ENCODE measurements at places on chromosomes 2 and 18. TPM values are rescaled to one million over a fixed set of nuclear protein-coding genes. Genes with fewer than 3 reads are reported as not detected.

DNA sequence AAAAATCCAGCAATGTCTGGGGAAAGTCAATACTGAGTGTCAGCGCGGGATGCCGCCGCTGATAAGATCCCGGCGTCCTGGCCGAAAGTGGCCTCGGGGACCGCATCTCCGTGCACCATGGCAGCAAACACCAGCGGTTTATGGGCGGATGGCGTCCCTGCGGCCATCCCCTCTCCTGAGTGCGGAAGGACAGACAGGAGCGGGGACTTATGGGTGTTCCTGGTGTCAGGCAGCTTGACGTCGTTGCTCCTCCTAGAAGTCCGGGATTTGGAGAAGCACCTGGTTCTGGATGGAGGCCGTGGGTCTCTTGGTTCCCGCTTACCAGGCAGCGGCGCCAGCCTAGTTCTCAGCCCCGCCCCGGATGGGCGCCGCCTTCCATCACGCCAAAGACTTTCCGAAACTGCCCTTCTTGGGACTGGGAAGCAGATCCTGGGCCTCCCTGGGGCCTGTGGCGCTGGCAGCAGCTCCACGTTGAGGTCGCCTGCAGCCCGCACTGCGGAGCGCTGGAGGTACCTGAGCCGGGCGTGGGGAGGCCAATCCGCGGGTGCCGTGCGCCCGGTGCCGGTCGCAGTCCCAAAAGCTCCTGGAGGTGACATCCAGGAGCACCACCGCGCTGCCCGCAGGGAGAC lies 119.1 kb downstream of the CCDC74A start:
- no peak for DNase-seq

GRCh38 chr2:229920011-229920641 lies 1.7 kb downstream of the TRIP12 start:
- DNase-seq = no peak

DNA sequence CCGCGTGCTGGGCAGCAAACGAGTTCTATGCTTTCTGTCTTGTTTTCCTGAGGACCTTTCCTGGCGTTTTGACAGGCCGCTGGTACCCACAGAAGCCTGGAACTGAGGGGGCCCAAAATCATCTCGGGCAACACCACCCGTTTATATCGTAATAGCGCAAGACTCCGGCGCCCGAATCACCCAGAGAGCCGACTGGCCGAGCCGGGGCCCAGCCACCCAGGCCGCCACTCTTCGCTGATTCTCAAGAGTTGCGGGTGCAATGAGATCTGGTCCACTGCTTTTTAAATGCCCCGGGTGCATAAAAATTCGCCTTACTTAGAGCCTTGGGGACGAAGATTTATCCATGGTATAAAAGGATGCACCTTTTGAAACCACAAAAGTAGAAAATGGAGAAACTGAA lies 6.2 kb upstream of the SPATA3 start:
- DNase-seq = no peak

GRCh38 chr2:147567136-147567535 lies 277.7 kb upstream of the ACVR2A start:
- DNase-seq = no peak

DNA sequence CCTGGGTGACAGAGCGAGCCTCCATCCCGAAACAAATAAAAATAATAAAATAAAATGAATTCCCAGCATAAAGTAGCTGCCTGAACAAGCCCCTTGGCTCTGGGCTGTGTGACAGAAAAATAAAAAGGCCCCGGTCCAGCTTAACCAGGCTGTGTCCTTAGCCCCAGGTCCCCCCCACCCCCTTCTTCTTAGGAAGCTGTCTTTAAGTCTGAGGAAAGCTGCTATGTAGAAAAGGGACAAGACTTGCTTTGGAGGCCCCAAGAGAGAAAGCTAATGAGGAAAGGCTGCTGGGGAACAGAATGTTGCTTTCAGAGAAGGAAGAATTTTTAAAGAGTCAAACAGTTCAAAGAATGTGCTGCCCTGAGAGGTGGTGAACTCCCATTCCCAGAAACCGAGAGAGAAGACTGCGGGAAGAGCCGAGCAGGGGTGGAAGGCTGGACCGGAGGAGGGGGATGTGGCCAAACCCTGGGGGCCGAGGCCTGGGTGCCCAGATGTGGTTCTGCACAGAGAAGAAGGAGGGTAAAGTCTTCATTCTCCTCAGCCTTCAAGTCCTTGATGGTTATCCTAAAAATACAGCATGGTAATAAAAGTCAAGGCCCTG lies 61.9 kb downstream of the CENPO start:
- no peak for DNase-seq

DNA sequence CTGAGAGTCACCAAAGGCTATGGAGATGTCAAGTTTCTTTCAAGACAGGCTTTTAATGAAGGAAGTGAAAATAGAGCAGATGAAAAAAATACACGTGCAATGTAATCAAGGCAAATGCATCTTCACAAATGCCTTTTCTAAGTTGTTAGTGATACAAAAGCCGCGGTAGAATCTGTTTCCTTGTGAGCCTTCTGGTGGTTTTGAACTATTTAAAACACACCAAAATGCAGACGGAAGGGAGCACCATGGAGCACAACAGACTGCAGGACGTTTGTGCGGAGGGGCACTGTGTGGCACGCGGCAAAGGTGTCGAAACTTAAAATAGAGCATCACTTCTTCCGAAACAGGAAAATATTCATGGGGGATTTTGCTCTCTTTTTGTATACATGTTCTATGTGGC lies 65.0 kb upstream of the BOD1L2 start:
- DNase-seq = no peak

DNA sequence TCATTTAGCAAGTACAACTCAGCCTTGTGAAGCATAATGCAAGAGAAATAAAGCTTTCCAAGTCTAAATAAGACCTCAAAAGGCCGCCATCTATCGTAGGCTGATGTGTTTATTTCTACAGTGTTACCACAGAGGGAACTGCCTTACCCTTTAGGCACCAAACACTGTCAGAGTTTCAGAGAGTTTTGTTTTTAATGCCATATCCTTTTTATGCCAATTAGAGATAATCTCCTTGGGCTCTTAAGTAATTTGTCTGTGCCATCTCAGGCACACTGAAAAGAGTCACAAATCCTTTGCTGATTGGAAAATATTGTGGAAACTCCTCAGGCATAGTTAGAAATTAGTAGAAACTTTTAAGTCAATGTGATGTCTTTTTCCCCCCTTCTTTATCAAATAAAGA lies 797.1 kb downstream of the SLC4A3 start:
- no peak for DNase-seq

GRCh38 chr2:40497251-40497859 lies 45.5 kb upstream of the SLC8A1 start:
- no peak for DNase-seq

DNA sequence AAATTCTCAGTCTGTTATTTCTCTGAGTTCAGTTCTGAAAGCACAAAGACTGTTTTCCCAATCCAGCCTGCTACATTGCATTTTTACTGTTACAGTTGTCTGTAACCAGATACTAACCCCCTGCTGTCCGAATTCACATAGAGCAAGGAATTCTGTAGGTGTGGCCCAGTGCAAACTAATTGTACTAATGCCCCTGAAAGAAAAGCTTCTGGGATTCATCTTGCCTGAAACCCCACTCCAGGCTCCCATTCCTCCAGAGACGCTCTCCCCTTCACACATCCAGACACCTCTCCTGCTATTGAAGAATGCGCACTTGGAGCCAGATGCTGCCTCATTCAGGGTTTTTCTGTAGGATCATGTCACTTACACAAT lies 127.0 kb downstream of the TTC32 start:
- DNase-seq = peak; percentile 20

DNA sequence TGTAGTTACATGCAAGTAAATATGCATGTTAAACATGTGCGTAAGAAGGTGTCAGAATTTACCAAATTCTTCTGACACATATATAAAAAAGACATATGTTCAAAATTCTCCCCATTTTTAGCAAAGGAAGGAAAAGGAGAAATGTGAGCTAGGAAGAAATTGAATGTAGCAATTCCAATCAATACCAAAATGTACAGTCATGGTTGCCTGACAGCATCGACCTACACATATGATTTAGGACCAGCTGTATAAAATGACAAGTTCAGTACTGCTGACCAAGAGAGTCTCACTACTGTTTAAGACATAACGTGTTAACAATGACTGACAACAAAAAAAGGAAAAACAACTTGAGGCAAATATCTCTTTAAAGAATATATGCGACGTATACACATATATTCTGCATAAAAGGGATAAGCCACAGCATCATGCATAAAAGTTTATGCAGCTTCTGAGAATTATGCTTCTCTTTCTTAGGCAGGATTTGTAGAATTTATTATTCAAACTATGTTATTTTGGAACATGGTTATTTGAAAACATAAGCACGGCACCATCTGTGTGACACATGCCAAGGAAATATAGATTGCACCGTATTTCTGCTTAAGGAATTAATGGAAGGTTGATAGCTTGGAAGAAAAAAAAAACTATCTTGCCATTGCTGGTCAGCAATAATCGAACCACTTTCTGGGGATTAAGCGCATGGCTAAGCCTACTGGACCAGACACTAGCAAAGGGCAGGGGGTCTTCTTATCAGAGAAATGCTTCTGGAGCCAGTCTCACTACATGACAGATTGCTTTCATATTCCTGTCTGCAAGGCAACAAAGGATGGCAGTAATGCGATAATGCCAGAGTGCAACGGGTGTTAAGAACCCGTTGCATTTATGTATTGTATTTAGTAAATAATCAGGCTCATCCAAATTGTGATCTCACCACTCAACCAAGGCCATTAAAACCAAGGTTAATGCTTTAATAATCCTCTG lies 154.0 kb downstream of the WDPCP start:
- no peak for DNase-seq

- no peak for DNase-seq
Observed at GRCh38 chr2:197241153-197241552, 69.4 kb downstream of the ANKRD44 start.

GRCh38 chr2:210399440-210400041 lies 77.0 kb downstream of the LANCL1 start:
- DNase-seq = peak; percentile 32

DNA sequence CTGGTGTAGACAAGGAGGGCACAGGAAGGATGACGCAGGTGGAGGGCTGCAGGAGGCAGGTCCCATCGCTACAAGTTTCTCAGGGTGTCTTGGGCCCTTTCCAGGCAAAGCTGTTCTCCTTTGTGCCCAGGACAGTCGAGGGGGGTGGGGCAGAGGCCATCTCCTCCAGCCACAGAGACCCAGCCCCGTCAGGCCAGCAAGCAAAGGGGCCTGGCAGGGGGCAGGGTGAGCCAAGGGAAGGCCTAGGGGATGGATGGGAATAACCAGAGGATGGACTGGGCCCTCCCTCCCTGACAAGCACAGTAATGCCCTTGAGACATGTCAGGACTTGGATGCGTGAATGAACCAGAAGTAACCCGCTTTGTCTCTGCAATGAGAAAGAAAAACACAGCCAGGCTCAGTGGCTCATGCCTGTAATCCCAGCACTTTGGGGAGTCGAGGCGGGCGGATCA lies 6.3 kb downstream of the TCF23 start:
- DNase-seq = no peak

GRCh38 chr2:128792476-128793054 lies 473.9 kb upstream of the HS6ST1 start:
- DNase-seq = no peak

GRCh38 chr18:2312440-2312839 lies 258.9 kb downstream of the METTL4 start:
- no peak for DNase-seq

DNA sequence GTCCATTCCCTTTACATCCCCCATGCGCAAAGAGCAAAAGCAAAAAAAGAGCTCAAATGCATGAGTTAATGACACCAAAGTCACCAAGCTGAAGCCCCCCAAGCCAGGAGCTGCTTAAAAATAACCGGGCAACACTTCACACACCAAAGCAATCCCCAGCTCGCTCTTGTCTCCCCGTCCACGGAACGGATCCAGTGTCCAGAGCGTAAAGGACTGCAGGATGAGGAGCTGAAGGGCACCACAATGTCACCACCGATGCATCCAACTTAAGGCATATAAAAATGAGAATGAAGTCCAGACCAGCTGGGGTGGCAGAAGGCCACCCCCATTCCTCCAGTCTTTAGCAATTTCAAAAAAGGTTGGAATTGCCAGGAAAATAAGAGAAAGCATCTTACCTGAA lies 8.7 kb downstream of the SMAD7 start:
- DNase-seq = no peak

DNA sequence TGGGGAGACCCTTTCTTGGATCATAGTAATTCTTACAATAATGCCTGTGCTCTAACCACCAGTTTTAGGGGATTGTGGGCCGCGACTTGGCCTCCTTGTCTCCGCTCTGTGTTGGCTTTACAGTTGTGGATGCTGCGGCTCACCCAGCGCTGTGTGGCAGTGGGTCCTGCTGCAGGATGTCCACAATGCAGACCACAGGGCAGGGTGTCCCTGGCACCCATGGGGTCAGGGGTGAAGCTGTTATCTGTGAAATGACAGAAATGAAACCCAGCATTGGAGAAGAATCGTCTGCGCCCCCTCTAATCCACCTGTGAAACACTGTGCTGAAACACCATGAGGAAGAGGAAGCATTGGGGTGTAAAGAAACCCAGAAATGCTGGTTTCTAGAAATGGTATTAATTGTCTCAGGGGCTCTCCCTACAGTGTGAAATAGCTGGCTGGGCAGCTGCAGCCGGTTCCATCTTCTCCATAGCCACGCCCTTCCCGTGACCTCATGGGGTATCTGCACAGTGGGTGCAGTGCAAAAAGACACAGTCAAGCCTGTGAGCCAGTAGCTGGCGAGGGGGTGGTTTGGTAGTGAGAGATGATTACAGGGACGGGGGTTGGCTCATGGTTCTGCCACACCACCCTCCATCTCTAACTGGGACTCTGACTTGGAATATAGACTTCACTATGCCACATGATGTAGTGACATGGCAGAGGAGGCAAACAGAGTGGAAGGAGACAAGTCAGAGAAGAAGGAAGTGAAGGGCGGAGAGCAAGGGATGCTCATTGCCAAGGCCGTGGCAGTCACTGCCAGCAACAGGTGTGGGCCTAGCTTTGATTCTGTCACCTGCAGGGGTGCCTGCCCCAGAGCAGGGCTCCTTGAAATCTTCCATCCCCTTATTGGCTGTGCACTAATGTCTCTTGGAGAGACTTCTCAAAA lies 16.2 kb downstream of the INPP4A start:
- DNase-seq = no peak

GRCh38 chr18:48296581-48296980 lies 112.6 kb downstream of the ZBTB7C start:
- DNase-seq = no peak

Gene THSD7B
- not detected for total RNA-seq

Gene FAM228A
- total RNA-seq = 1.7 TPM

Gene METAP1D
- total RNA-seq = 4.0 TPM

Gene CD302
- 0.42 TPM for total RNA-seq

Gene MTHFD2
- 21.2 TPM for total RNA-seq

Gene TEKT4
- total RNA-seq = not detected

Gene CBLN2
- 2.0 TPM for total RNA-seq

Gene NUP35
- total RNA-seq = 7.8 TPM

Gene CCDC85A
- total RNA-seq = 8.1 TPM

Data from cardiac muscle cell (in vitro differentiated cells and primary cell).